ENCODE measurements at places on chromosomes 4 and X.

GRCh38 chrX:10052906-10053625, 85.9 kb downstream of the CLDN34 start:
- no peak for DNase-seq

DNA sequence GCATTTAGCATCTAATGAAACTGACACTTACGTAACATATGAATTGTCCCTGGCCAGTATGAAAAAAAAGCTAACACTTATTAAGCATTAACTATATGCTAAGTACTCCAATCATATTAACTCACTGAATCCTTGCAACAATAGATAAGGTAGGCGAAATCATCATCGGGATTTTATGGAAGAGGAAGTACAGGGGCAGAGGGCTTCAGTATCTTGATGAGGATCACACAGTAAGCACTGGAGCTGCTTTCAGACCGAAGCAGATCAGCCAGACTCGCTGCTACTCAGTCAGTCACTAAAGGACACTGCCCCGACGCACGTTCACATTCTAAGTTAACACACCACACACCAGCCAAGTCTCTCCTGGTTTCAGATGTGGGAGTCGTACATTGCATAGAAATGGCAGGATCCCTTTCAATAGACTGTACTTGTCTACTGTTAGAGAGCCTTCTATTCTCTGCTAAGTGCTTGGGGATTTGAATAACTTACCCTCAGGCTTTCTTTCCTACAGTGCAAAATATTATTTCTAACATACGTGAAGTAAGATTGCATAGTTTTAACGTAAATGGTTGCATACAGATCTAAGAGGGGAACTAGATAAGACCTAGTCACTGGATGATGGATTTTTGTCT, 540.2 kb upstream of the TENM3 start:
- DNase-seq, result no peak

DNA sequence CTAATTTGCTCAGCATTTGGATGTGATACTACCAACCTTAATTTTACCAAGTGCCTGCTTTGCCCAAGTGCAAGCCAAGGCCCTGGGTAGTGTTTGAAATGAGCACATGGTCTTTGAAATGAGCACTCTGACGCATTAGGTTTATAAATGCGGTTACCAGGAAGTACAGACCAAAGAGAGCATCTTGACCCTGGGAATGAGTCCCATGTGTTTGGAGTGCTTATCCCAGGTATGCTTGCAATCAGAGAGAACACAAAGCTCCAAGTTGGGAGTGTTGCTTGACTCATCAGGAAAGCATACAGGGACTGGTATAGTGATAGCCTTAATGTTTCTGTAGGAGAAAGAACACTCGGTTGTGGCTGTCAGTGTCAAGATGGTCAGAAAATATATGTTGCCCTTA, 203.6 kb upstream of the MAMLD1 start:
- DNase-seq, result no peak

DNA sequence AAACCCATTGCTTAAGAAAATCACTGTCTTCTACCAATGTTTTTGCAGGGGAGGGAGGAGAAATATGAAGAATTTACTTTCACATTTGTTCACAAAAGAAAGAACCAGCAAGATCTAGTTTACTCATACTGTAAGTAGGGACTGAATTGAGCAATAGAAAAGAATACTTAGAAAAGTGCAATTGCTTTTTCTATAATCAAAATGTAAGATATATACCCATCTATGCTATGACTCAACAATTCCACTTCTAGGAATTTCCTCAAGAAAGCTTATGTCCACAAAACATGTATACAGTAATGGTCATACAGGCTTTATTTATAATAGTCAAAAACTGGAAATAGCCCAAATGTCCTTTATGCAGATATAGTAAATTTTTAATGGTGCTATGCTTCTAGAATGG, 196.4 kb downstream of the LRBA start:
- DNase-seq, result no peak

DNA sequence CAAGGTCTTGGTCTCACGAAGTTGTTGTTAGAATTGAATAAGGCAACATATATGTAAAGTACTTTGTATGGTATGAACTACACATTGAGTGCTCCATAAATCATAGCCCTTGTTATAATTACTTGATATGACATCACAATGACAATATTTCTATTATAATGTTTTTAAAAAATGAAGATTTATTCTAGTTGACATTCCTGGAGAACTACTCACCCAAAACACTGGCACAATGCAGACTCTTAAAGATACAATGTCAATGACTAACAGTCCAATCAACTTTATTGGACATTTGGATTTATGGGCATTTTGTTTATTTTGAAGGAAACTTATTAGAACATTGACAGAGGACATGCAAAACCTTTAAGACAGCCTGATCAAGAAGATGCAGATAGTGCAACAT, 55.3 kb downstream of the ASB9 start:
- no peak for DNase-seq

GRCh38 chr4:123455360-123455759, 58.8 kb downstream of the SPRY1 start:
- DNase-seq, result no peak

Data from glutamatergic neuron (in vitro differentiated cells).